ENCODE measurements at places on chromosomes 16 and 17.

- DNase-seq = no peak
Observed at GRCh38 chr16:67779256-67780014, 26.9 kb downstream of the RANBP10 start.

DNA sequence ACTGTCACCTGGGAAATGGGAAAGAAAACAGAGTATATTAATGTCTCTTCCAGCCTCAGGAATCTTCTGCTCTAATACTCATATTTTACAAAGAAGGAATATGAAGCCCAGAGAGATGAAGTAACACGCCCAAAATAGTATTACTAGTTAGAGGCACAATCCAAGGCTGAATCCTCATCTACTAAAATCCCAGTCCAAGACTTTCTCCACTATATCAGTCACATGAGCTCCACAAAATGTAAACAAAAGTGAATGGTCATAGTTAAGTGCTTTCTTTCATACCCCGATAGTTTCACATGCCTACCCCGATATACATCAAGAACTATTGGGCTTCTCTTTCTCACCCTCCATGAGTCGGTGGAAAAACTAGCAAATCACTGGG lies 965 bp downstream of the INTS2 start:
- no peak for DNase-seq

DNA sequence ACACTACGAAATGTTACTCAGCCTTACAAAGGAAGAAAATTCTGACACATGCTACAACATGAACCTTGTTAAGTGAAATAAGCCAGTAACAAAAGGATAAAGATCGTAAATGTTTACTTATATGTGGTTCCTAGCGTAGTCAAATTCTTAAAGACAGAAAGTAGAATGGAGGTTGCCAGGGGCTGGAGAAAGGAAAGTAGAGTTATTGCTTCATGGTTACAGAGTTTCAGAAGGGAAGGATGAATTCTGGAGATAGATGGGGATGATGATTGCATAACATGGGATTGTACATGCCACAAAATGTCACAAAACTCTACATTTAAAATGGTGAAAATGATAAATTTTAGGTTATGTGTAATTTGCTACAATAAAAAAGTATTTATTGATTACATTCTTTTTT lies 103.8 kb downstream of the CHD9NB start:
- no peak for DNase-seq

DNA sequence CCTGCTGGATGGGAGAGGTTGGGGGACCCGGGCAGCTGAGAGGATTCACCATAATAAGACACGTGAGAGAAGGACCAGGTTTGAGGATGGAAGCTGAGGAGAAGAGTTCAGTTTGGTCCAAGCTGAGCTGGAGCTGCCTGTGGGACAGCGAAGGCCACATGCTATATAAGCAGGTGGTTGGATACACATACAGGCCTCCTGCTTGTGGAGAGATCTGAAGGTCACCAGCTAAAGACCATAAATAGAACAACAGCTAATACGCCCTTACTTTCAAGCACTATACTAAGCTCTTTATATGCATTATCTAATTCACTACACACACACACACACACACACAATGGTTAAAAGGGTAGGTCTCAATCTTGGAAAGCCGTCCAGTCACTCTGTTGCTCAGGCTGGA lies 32.1 kb downstream of the DUSP14 start:
- DNase-seq = no peak

GRCh38 chr16:68289621-68290329 lies 21.0 kb downstream of the SLC7A6OS start:
- no peak for DNase-seq

DNA sequence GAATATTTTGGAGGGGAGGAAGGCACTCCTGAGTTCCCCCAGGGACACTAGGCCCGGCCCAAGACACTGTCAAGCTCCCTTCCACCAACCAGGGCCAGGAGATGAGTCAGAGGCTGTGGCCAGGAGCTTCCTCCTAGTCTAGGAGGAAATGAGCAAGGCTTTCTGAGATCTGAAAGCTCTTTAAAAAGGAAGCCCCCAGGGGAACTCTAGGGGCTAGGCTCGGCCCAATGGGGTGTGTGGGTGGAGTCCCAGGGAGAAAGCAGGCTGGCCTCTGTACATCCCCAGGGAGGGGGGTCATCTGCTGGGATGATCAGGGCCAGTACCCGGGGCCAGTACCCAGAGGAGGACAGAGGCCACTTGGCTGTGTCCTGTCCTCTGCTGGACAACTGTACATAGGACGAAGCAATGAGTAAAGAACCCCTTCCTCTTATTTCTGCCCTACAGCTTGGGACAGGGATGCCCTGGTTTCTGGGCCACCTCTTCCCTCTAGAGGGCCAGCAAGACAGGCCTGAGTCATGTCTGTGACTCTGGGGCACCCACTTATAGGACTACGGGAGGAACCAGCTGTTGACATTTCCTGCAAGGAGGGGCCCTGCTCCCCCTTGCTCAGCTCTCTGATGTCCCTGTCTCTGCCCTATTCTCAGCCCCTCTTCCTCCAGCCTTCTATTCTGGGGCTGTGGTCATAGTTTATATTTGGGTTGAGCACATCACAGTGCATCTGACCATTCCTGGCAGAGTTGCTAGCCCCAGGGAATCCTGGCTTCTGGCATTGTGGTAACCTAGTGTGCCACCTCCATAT lies 2.7 kb downstream of the FHOD1 start:
- no peak for DNase-seq

DNA sequence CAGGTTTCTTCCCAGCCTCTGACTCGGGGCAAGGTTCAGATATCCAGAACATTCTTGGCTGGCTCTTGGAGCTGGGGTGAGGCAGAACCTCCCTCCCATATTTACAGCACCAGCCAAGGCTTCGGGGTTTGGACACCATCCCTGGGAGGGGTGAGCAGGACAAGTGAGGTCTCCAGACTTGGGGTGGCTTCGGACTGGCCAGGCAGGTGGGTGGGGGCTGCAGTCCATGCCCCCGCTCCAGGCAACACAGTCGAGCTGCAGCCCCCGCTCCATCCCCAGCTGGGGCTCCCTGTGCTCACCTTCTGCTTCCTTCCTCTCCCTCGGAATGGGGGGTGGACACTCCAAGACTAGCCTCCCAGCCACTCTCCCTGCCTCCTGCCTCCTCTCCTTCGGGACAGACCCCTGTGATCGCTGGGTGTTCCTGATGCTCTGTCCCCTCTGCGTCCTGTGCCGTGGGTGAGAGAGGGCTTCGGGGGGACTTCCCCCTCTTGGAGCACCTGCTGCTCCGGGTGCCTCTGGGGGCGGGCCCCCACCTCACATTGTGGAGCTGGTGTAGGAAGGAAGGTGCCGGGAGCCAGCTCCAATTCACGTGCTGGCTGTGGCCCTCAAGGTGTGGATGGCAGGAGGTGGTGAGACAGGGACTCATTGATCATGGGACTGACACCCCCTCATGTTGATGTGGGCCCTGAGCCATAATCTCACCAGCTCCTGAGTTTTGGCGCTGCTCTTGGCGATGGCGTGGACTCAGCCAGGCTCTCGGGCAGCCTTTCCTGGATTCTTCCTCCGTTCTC lies 189.2 kb downstream of the SEC14L1 start:
- peak; percentile 32 for DNase-seq

DNA sequence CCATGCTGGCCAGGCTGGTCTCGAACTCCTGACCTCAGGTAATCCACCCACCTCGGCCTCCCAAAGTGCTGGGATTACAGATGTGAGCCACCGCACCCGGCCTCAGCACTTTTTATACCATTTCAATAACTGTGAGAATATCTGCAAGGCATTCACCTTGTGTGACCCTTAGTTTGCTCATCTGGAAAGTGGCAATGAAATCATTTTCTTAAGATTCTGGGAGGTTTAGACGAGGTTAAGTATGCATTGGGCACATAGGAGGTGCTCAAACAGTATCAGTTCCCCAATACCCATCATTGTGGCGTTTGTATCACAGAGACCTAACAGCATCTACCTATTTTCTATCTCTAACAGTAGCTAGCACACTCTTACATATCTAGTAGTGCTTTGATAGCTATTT lies 481.9 kb upstream of the ERCC4 start:
- no peak for DNase-seq

GRCh38 chr17:7262192-7262934 lies at the start of gene CLDN7:
TSS of gene CLDN7 (minus strand) at chr17:7262478. CDS start at chr17:7262043, 435 bp downstream.
- DNase-seq = peak; percentile 99

DNA sequence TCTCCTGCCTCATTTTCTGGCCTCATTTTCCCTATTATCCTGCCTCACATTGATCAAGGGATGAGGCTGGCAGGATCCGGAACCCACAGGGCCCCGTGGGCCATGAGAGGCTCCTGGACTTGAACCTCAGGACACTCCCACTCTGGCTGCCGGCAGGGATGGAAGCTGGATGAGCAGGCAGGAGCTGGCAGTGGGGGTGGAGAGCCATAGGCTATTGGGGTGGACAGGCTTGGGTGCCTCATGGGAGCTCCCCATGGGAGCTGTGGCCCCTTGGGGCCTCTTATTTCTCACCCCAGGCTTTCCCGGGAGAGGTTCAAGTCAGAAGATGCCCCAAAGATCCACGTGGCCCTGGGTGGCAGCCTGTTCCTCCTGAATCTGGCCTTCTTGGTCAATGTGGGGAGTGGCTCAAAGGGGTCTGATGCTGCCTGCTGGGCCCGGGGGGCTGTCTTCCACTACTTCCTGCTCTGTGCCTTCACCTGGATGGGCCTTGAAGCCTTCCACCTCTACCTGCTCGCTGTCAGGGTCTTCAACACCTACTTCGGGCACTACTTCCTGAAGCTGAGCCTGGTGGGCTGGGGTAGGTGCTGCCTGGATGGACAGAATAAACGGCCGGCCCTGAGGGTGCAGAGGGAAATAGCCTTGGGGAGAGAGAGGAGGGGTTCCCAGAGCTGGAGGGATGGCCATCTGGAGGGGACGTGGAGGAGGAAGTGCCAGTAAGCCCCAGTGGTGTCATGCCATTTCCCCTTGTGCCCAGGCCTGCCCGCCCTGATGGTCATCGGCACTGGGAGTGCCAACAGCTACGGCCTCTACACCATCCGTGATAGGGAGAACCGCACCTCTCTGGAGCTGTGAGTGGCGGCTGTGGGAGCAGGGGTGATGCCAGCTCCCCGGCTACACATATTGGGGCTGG lies 10.7 kb upstream of the DRC7 start:
- no peak for DNase-seq

DNA sequence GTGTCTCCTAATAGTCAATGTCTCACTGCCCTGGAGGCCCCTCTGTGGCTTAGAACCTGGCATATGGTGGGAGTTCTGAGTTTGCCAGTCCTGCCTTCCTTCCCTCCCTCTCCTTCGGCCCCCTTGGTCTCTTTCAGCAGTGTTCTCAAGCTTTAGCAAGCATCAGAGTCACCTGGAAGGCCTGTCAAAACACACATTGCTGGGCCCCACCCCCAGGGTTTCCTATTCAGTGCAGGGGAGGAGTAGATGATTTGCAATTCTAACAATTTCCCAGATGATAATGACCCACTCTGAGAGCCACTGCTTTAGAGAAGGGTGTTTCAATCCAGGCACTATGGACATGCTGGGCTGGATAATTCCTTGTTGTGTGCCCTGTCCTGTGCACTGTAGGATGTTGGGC lies 26.4 kb upstream of the TMEM220 start:
- no peak for DNase-seq

DNA sequence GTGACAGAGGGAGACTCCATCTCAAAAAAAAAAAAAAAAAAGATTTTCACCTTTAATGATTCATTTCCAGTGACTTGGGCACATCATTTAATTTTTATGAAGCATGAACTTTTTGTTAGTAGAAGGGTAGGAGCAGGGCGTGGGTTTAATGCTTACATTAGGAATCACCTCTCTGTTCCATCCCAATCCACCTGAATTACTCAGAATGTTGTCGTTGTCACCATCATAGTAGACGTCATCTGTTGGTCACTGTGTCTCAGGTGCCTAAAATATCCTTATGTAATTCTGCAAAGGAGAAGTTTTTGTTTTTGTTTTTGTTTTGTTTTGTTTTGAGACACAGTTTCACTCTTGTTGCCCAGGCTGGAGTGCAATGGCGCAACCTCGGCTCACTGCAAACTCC lies 38.3 kb upstream of the TEKT3 start:
- no peak for DNase-seq
